DMS53 (cell line): ENCODE measurements at places on chromosomes 6 and 20.

DNA sequence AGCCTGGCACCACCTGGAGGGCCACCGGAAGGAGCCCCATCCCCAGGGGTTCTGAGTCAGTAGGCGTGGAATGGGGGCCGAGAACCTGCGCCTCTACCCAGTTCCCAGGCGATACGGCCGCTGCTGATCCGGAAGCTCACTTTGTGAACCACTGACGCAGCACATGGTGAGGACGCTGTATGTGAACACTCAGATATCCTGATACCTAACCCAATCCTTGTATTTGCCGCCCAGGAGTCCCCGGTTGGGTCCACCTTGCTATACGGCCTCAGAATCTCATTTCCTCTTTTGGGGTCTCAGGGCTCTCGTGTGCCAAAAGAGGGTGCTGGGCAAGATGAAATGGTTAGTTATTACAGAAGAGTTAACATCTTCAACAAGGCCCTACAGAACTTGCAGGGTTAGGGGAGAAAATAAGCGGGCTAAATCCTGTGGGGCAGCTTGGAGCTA, 604 bp upstream of the RAB5IF start:
- peak; percentile 92 for DNase-seq

- no peak for DNase-seq
Measured at GRCh38 chr6:113137426-113137825, 719.7 kb upstream of the MARCKS start.

DNA sequence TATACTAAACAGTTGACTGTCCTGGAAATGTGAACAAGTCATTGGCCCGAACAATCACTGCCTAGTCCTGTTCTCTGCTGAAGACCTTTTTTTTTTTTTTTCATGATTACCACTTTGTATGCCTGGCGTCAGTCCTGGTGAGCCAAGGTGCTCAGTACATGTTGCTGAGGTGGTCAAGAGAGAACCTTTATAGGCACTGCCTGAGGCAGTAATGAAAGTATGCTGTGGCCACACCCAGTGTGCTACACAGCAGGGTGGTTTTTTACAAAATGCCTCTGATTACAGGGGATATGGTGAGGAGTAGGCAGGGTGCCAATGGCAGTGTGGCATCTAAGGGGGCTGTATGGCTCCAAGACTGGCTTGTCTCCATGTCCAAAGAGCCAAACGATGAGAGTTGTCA, 135.1 kb upstream of the ENPP5 start:
- no peak for DNase-seq

- peak; percentile 92 for DNase-seq
Measured at GRCh38 chr6:26383624-26384417, 913 bp downstream of the BTN2A2 start.

DNA sequence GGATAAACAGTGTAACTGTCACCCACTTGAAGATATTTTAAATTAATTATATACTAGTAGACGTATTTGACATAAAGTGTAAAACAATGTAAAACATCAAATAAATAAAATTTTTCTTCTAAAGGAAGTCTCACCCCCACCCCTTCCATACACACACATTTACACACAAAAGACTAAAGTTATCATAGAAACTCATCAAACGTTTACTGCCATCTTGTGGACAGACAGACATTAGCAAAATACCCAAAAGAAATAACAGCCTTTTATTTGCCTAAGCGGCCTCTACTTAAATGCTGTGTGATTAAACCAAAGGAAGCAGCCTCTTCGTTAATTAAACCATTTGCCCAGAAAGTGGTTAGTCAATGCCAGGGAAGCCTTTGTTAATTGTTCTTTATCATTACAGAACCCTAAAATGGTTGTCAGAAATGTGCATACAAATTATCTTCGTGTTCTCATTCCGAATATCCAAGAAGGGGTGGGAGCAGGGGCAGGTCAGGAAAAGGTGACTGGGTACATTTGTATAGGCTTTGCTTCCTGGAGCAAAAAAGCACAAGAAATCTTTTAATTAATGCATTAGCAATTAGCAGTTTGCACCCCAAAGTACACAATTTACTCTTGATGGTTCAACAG, 176.2 kb upstream of the SASH1 start:
- DNase-seq = peak; percentile 67

GRCh38 chr6:149060300-149060984, 257.1 kb upstream of the TAB2 start:
- peak; percentile 88 for DNase-seq

- no peak for DNase-seq
Measured at GRCh38 chr6:146850981-146851380, 252.2 kb downstream of the ADGB start.

- DNase-seq = no peak
Measured at GRCh38 chr20:63964412-63964811, 5.3 kb downstream of the ZNF512B start.

DNA sequence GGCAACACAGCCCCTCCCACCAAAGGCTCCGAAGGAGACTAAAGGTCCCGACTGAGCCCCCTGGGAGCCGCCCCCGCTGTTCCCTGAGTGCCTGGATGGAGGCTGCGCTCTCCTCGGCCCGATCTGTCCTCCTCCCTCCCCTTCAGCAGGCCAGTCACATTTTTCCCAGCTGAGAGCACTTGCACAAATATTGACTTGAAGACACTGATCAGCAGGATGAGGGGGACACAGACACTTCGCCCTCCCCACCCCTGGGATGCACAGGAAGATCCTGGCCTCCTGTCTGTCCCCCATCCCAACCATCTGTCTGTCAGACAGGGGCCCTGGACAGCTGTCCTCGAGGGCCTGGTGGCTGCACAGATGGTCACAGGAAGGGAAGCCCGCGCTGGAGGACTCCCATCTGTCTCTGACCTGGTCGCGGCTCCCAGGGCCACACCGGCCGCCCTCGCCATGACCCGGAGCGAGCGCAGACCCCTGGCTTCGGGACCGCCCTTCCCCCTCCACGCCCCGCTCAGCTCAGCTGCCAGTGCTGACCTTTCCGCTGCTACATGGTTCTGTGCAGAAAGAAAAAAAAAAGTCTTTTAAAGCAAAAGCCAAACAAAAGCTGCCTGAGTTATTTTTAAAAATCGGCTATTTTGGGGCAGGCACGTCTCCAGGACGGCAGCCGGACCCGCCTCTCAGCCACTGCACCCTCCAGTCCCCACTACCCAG, 11.1 kb downstream of the LAMA5 start:
- DNase-seq = peak; percentile 93

- DNase-seq = peak; percentile 2
Measured at GRCh38 chr6:155498370-155498769, 42.7 kb upstream of the NOX3 start.

DNA sequence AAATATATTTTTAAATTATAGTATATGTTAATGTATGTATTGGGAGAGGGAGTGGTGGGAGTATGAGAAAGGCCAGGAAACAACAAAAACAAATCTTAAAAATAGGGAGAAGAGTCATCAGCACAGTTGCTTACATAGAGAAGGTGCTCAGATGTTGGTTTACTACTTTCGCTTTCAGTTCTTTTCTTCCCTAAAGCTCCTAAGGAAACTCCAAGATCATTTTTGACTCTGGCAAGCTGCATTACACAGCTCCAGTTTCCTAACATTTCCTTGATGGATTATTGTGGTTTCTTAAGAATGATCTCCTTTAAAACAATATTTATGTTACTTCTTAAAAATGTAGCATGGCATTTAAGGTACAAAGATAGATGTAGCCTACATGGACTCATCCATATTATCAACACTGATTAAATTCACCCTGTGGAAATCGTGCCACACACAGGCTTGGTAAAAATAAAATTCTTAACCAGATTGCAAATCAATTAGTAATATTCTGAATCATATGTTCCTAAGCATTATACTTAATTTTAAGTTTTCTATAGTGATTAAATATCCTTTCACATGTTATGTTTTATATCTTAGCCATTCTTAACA, 118.0 kb upstream of the MAN1A1 start:
- no peak for DNase-seq

- DNase-seq = no peak
Measured at GRCh38 chr6:18039481-18039880, 52.0 kb upstream of the KIF13A start.

- peak; percentile 86 for DNase-seq
Measured at GRCh38 chr6:33768644-33769120, 20.2 kb downstream of the LEMD2 start.

GRCh38 chr6:75246386-75246785, 2.8 kb upstream of the COX7A2 start:
- no peak for DNase-seq

- no peak for DNase-seq
Measured at GRCh38 chr6:126372626-126373025, 32.7 kb downstream of the CENPW start.

DNA sequence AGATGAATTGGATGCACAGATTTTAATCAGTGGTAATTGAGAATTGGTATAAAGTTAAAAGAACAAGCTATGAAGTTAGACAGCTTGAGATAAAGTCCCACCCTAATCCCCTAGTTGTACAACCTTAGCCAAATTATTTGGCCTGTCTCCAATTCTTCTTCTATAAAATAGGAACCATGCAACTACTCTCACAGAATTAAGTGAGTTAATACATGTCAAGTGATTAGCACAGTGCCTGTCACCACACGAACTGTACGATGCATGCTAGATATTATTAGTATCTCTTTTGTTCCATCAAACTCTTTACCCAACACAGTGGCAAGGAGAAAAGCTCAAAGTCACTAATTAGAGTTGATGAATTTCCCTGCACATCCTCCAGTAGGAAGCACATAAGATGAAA, 44.7 kb downstream of the MBOAT1 start:
- DNase-seq = no peak

GRCh38 chr6:30615219-30615957, 1.7 kb downstream of the PPP1R10 start:
- DNase-seq = peak; percentile 78

GRCh38 chr6:149963212-149963461, 606 bp upstream of the ULBP1 start:
- DNase-seq = peak; percentile 78

GRCh38 chr20:60695226-60696000, 556.6 kb upstream of the CDH4 start:
- no peak for DNase-seq

DNA sequence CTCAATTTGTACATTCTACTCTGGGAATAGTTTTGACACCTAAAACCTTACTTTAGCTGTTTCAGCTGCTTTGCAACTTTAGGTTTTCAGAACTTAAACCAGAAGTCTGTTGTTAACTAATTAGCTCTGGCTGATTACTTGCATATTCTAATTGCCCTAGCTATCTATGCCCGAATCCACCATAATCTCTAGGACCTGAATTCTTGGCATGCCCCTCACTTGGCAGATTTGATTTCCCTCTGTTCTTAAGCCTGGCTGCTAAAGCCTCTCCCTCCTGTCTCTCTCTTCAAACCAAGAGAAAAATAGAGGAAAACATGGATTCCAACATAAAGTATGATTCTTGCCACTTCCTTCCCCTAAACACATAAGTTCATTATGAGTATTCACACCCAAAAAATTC, 35.0 kb upstream of the LIN28B start:
- no peak for DNase-seq

GRCh38 chr6:5541751-5542432, 280.6 kb downstream of the FARS2 start:
- DNase-seq = peak; percentile 31

DNA sequence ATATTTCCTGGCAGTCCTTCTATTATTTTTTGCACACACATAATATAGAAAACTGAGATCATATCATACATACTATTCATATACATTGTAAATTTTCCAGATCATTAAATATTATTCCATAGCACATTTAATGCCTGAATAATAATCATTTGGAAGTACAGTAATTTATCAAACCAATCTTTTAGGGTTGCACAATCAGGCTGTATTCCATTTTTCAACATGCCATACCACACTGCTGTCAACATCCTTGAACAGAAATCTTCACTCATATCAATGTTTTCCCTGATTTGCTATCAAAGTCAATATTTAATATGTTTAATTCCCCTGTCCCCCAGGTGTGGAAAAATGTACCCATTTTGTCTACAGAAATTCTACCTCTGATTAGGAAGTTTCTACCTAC, 122.7 kb upstream of the ADGRF1 start:
- DNase-seq = no peak

DNA sequence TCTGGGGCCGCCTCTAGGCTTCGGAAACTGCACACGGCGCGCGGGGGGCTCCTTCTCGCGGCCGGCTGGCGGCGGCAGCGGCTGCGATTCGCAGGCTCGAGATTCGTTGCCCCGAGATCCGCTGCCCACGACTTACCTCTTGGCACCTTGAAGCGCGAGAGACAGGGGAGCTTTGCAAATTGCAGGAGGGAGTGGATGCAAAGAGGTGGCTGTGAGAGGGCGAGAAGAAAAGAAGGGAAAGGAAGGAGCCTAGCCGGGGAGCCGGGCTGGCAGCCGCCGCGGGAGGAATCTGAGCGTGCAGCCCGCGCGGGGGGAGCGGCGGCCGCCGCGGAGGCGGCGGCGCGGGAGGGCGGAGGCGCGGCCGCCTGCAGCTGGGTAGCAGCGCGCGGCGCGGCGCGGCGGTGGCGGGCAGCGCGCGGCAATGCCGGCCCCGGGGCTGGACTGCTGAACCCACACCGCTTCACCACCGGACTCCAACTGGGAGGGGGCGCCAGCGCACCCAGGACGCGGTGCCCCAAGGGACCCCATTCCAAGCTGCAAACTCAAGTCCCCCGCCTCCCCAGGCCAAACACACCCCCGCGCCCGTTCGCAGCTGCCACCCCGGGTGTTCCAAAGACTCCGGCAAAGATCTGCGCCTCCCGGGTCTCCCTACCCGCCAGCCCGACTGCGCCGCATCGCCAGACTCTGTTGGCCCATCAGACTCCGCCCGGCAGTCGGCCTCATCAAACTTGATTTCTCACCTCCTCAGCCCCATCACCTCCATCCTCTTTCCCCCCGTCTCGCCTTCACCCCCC, 44.2 kb upstream of the SUPT3H start:
- DNase-seq = peak; percentile 72

DNA sequence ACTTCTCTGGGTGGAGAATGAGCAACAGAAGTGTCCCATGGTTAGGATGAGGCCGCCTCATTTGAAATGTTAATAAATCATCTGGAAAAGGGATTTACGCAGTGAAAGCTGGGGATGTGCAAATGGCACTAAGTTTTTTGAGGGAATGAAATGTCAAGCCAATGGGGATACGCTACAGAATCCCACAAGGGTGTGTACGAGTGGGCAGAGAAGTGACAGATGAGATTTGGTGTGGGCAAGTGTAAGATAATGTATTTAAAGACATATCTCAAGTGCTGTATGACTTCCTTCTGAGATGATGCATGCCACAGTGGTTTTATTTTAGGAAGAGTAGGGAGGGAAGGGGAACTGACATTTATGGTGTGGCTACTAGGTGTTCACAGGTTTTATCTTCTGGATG, 100.6 kb downstream of the LRFN2 start:
- no peak for DNase-seq

- no peak for DNase-seq
Measured at GRCh38 chr6:170076466-170077165, 214.3 kb downstream of the DLL1 start.

DNA sequence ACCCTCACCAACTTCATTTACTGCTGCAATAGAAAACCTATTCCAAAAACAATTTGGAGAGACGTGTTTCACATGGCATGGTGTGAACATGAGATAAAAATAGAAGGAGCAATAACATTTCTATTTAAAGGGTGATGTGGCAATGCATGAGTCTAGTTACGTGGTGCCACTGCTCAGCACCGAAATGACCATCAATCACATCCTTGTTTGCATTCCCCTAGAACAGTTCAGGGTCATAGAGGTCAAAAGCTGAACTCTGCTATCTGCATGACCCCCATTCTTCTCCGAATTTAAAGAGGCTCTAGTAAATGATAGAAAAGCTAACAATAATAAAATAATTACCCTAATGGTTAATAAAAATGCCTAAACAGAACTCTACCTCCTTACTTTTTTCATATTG, 29.5 kb downstream of the ROS1 start:
- DNase-seq = no peak

- DNase-seq = peak; percentile 83
Measured at GRCh38 chr6:150891888-150892485, 26.5 kb downstream of the MTHFD1L start.
